ENCODE measurements at places on chromosomes 16 and 17. TPM values are rescaled to one million over a fixed set of nuclear protein-coding genes. Genes with fewer than 3 reads are reported as not detected.

GLIS2 gene
- total RNA-seq: 0.45 TPM

PPP1R27 gene
- not detected for total RNA-seq

MYADML2 gene
- total RNA-seq: not detected

RAC3 gene
- total RNA-seq: 8.1 TPM

GLP2R gene
- not detected for total RNA-seq

KRT31 gene
- not detected for total RNA-seq

SLC52A1 gene
- 0.65 TPM for total RNA-seq

UBE2Z gene
- 83.3 TPM for total RNA-seq

MAFG gene
- total RNA-seq: 36.5 TPM

DNA sequence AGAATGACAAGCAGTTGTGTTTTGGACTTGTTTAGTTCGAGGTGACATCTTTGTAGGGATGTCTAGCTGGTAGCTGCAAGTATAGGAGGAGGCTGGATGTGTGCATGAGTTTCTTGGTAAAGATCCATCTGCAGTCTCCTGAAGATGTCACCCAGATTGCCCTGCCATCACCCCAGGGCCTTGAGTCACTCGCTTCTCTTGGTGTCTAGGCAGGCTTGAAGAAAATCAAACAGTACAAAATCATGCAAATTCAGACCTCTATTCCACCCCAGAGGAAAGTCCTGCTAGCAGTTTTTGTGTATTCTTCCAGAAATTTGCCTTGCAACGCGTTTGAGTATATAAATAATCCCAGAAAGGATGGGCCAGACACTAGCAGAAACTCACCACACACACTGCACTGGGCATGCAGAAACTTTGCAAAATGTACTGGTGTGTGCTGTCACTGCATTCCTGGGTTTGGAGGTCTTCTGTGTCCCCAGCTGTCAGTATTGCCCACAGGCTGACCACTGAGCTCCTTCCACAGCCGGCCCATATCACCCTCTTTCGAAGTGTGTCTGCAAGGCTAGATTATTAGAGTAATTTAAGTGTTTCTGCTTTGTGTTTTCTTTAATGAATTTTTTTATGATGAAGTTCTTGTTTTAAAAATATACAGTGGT is 51.5 kb downstream of the TENT4B start:
- DNase-seq: no peak

DNA sequence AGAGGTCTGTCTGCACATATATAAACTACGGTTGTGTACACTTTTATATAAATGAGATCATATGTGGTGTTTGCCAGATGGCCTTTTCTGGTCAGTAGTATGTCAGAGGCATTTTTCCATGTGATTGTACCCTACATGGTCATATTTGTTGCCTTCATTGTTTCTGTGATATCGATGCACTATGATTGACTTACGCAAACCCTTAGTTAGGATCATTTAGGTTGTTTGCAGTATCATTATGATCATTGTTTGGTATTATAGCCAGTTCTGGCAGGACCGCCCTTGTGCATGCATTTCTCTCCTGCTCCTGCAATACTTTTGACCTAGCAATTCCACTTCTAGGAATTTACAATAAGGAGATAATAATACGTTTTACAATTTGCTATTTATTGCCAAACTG is 169.1 kb downstream of the MSI2 start:
- no peak for DNase-seq

GRCh38 chr17:20200016-20200795 is 191.0 kb downstream of the SPECC1 start:
- DNase-seq: no peak

- no peak for DNase-seq
These were observed 452.5 kb upstream of the CCL2 start for GRCh38 chr17:33802349-33803198.

GRCh38 chr17:2124391-2124790 is 69.5 kb downstream of the HIC1 start:
- no peak for DNase-seq

DNA sequence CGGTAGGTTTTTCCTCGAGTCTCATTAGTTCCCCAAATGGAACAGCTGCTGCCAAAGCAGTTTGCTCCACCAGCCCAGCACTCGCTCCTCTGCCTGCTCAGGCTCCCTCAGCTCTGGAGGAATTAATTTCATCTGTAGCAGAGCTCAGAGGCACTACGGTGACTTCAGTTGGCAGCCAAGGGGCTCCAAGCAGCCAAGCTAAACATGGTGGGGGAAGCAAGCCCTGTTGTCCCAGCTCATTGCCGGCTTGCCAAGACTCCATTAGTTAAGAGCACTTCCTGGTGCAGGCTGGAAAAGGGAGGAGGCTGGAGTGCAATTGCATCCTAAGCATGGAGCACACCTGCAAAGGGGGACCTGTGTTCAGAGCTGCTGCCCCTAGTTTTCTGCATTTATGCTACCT is 78.7 kb upstream of the GPRC5B start:
- no peak for DNase-seq

GRCh38 chr17:49486012-49486641 is 9.0 kb upstream of the NGFR start:
- DNase-seq: no peak

DNA sequence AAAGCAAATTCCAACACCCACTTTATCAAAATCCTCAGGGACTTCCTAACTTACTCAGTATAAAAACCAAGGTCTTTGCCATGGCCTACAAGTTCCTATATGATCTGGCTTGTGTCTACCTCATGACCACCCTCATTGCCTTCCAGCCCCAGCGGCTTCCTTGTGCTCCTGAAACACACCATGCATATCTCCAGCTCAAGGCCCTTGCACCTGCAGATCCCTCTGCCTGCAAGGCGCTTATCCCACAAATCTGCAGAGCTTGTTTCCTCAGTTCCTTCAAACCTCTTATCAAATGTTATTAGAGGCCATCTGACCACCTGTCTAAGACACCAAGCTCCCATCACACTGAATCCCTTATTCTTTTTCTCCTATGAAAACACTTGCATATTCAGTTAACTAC is 2.6 kb downstream of the BBS2 start:
- no peak for DNase-seq

GRCh38 chr17:2094891-2095535 is 40.1 kb downstream of the HIC1 start:
- DNase-seq: no peak

DNA sequence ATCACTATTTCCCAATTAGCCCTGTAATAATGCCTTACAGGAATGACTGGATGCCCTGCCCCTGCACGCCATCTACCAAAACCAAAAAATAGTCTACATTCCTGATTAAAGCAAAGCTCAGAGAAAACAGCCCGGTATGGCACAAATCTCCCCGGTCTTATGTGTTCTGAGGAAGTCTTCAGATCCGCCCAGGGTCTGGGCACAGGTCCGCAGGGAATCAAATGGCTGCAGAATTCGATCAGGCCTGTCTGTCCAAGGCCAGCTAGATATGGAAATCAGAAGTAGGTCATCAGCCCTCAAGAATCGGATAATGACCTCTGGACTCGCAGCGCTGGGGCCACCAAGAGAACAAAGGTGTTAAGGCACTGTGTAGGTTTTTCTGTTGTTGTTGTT is 171.0 kb downstream of the ZFHX3 start:
- DNase-seq: no peak

- DNase-seq: no peak
These were observed 17.9 kb upstream of the TANGO6 start for GRCh38 chr16:68825427-68825826.

- peak; percentile 74 for DNase-seq
These were observed 25.0 kb downstream of the HOXB1 start for GRCh38 chr17:48505788-48506187.

GRCh38 chr17:36085765-36086164 is 4.2 kb downstream of the CCL3 start:
- no peak for DNase-seq

Measured in activated CD4-positive, alpha-beta memory T cell treated with anti-CD3 and anti-CD28 coated beads, Interleukin-2, amount 10 ng/mL, durations not matched to agents 7 days and 5 days (primary cell).